ENCODE measurements at places on chromosomes 16 and 17. TPM values are rescaled to one million over a fixed set of nuclear protein-coding genes. Genes with fewer than 3 reads are reported as not detected.
A peak's percentile ranks its signal among the peaks of the same experiment; 100 is the strongest.

GRCh38 chr16:47966325-47966724 is 189.5 kb downstream of the ABCC12 start:
- DNase-seq, result no peak

- DNase-seq, result no peak
Measured at GRCh38 chr16:28521436-28521835, 14.8 kb upstream of the IL27 start.

SLFN14 gene
- not detected for total RNA-seq

GRCh38 chr17:40596261-40596919 is 31.1 kb upstream of the CCR7 start:
- no peak for DNase-seq

GRCh38 chr16:31043352-31043751 is 10.0 kb downstream of the STX4 start:
- DNase-seq, result no peak

DNA sequence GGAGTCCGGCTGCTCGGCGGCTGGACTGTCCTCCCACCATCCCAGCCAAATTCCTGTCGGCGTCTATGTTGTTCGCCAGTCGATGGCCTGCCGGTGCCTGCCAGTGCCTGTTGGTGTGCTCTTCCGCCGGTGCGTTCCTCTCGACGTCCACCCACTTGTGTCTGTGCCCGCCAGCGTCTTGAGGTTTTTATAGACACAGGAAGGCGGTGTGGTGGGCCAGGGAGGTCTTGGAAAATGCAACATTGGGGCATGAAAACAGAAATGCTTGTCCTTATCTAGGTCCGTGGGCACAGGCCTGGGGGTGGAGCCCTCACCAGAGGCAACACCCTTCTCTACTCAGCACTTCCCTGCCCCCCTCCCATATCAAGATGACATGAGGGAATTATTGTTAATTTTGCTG is 167.8 kb downstream of the IRF8 start:
- no peak for DNase-seq

GRCh38 chr17:67573987-67574657 is 143.6 kb upstream of the NOL11 start:
- no peak for DNase-seq

DNA sequence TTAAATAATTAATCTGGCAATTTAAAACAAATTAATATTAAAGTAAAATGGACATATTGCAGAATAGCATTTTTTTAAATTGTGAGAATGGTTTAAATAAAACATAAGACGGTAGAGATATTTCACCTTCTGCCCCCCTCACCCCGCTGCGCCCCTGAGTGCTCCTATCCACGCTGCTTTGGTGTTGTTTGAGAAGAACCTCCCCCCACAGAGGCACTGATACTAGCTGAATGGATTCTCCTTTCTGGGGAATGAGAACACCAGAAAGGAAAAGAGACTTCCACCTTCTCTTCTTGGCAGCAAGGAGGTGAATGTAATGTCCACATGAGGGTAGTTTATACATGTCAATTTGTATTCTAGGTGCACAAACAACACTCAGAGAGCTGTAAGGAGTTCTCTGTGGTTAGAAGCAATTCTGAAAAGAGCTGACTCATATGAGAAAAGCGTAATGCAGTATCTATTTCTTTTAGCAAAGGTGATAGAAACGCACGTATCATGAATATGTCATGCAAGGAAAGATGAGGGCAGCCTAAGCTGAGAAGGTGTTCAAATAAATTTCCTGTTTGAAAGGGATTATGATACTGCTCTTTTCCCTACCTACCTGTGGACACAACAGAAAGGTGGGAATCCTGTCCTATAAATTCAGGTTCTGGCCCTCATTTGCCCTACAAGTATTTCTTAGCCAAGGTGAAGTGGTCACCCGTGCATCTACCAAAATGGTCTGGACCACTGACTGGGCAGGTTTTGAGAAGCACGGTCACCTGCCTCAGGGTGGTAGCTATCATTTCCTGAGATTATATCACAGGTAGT is 126.9 kb downstream of the PARN start:
- DNase-seq, result no peak

KDM6B gene
- 48.3 TPM for total RNA-seq

TBC1D3K gene
- total RNA-seq, result not detected

GRCh38 chr17:55672585-55673501 is 49.8 kb downstream of the TMEM100 start:
- DNase-seq, result no peak

SOST gene
- total RNA-seq, result not detected

GRCh38 chr17:75773121-75773807 is 8.3 kb upstream of the GALK1 start:
- peak; percentile 65 for DNase-seq

DNA sequence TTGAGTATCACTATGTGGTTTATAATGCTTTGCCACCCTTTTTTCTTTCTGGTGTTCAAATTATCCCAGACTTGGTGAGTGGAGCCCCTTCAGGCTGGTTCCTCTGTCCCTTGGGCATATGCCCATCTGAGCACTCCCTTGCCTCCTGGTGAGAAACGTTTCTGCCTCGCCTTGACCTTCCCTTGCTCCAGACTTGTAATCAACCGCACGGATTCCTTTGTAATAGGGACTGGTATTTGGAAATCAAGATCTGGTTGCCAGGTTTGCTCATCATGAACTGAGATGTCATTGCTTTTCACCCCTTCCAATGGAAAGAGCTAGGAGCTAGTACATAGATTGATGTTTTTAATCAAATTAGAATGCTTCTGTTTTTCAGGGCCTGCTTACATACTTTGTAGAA is 43.7 kb downstream of the SEC14L1 start:
- no peak for DNase-seq

- DNase-seq, result no peak
Measured at GRCh38 chr17:77808686-77809425, 149.6 kb upstream of the TNRC6C start.

GRCh38 chr17:46078675-46079074 is 79.6 kb downstream of the STH start:
- no peak for DNase-seq

GRCh38 chr17:28720247-28720996 is 637 bp downstream of the RPL23A start:
- no peak for DNase-seq

- no peak for DNase-seq
Measured at GRCh38 chr16:10850478-10850850, 26.5 kb upstream of the CIITA start.

DNA sequence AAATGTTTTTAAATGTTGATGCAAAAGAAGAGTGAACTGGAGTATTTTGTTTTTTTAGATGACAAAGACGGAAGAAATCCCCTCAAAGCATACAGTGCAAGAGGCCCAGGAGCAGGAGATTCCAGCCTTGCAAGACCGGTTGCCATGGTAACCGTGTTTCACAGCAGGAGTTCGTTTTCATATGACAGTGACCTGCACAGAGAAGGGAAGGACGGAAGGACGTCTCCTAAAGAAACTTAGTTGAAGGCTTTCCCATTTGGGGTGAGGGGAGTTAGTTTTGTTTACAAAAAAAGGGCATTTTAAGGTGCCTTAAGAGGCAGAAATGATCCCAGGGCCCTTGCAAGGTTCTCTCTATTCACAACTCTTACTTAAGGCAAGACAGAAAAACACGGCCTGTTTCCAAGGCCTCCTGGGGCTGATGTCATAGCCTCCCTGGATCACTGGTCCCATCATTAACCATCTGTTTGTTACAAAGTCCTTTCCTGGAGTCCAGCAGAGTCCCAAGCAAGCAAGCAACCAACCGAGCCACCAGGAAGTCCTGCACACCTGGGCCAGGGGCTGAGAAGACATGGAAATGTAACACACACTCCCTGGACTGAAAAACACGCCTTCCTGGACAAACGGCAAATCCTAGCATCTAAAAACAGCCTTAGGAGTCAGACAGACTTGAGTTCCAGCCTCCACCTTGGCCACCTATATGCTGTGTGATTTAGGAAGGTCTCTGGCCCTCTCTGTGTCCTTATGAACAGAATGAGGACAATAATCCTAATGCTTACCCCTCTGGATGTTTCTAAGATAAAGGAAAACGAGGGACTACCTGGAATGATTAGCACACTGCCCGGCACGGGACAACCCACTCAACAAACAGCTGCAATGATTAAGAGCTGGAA is 30.3 kb upstream of the RPH3AL start:
- DNase-seq, result no peak

GRCh38 chr17:53571342-53571741 is 251.4 kb upstream of the KIF2B start:
- DNase-seq, result no peak

HASPIN gene
- total RNA-seq, result 0.41 TPM

TBC1D3L gene
- total RNA-seq, result 21.8 TPM

DNA sequence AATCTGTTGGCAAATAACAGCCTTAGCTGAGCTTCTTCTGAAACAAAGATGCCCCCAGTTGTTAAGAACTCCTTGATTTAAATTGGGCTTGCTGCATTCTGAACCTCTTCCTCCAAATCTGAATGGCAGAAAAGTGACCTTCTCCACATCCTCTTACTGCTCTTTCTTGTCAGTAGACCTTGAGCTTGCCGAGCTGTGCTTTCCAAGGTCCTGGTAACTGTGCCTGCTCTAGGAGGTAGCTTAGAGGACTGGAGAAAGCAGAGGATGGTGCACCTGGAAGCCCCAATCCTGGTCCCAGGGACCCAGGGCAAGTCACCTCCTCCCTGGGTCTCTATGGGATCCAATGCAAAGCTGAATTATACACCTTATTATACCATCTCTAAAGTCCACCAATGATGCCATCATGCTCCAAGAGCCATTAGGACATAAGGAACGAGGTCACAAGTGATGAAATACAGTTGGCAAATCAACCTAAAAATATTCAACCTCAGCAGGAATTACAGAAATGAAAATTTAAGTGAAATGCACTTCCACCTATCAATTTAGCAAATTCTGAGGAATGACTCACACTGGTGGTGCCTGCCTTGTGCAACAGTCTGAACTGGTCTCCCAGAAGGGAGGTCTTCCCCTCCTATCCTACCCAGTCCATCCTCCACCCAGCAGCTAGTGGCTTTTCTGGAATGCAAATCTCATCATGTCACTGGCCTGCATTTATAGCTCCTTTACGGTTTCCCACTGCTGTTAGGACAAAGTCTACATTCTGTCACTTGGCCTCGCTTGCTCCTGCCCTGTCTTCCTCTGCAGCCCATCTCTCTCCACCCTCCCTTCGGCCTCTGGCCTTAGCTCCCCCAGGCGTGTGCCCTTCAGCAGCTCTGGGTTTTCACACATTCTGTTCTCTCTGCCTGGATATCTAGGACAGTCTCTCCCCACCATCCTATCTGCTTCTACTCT is 36.6 kb downstream of the TOM1L2 start:
- no peak for DNase-seq

DNA sequence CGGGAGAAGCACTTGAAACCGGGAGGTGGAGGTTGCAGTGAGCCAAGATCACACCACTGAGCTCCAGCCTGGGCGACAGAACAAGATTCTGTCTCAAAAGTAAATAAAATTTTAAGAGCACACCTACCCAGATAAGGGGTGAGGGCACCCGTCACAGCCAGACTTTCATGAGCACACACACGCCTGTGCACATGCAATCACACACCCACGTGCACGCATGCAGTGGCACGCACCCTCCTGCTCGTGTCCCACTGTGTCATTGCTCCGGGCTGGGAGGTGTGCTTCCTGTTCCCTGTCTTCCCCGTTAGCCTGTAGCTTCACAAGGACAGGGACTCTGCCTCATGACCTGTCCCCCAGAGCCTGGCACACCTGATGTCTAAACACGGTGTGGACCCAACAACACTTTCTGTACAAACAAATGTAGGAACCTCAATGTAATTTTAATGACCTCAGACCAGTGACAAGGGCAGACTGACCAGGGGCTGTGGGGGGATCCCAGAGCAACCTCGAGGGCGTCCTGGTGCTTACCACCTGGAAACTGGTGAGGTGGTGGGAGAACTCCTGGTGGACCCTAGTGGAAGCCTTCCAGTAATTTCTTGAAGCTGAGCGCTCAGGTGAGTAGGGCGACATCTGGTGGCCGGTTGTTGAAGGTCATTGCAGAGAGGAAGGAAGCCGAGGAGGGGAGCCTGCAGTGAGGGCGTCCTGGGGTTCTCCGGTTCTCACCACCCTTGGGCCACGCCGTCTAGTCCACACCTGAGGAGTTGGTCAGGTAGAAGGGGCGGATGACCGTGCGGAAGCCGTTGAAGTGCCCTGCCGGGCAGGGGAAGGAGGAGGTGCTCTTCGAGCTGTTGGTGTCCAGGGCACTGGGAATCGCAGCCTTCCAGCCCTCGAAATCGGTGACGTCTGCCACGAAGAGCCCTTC is 8.6 kb downstream of the LGALS3BP start:
- DNase-seq, result peak; percentile 85

TTLL6 gene
- 0.20 TPM for total RNA-seq

SLC35G6 gene
- not detected for total RNA-seq

Data from upper lobe of right lung (tissue), 1 donor.